ENCODE measurements at places on chromosomes 6 and 20.

GRCh38 chr6:32194825-32195651, 2.6 kb upstream of the GPSM3 start:
- no peak for DNase-seq

DNA sequence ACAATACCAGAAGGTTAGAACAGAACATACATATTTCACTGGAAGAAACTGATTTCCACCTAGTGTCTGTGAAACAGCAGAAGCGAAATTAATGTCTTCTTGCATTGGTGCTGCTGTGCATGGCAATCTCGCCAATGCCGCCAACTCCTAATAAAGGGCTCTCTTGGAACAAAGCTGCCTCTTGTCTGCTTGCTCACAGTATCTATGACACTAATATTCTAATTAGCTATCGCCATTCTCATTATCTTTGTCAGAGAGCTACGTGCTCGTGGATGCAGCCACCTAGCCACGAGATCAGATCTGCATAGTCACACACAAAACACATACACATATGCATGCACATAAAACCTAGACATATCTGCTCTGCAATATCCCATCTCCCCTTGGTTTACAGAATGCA, 145.9 kb upstream of the OLIG3 start:
- DNase-seq = no peak

- no peak for DNase-seq
Measured at GRCh38 chr20:3430376-3431069, 23.1 kb upstream of the DNAAF9 start.

DNA sequence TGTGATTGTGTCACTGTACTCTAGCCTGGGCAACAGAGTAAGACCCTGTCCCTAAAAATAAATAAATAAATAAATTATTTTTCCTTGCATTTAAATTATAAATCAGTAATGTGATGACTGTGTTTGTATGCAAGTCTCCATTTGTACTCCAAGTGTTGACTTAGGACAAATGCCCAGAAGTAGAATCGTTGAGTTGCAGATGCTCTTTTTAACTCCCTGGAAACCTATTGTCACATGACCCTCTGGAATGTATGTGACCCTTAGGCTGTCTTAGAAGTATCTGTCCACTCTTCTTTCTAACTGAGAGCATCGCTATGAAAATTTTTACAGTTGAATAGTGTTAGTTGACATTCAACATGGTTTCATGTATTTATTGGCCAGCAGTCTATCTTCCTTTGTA, 18.8 kb downstream of the OR2A4 start:
- DNase-seq = no peak

Measured in NCI-H187 (cell line).